ENCODE measurements at places on chromosomes 1 and 21. TPM values are rescaled to one million over a fixed set of nuclear protein-coding genes. Genes with fewer than 3 reads are reported as not detected.

Gene FCAMR
- not detected for total RNA-seq

Gene PRKAA2
- 1.9 TPM for total RNA-seq

Gene LHX8
- total RNA-seq = 0.91 TPM

Gene OLFML3
- total RNA-seq = 3.9 TPM

Gene NT5C1A
- total RNA-seq = not detected

Gene FLAD1
- 38.5 TPM for total RNA-seq

Gene MAN1C1
- total RNA-seq = 0.30 TPM

Gene IGSF5
- not detected for total RNA-seq

Gene GPATCH4
- total RNA-seq = 62.9 TPM

Gene TTLL10
- total RNA-seq = not detected

Gene LCE3D
- total RNA-seq = 2.3 TPM

Gene FAM151A
- total RNA-seq = 0.32 TPM

Gene LMNA
- 770 TPM for total RNA-seq

Gene C8A
- total RNA-seq = not detected

Gene TMEM51
- total RNA-seq = 28.6 TPM

Gene KLF17
- 0.48 TPM for total RNA-seq

Gene GPR37L1
- 0.14 TPM for total RNA-seq

Gene CCDC27
- not detected for total RNA-seq

Gene FCGR3B
- not detected for total RNA-seq

Gene SPATA46
- total RNA-seq = not detected

Gene ZBTB17
- 10.2 TPM for total RNA-seq

All from A549 treated with Mapracorat at 1 μM for 4 hours (cell line).